ENCODE measurements at places on chromosomes 12 and 14. TPM values are rescaled to one million over a fixed set of nuclear protein-coding genes. Genes with fewer than 3 reads are reported as not detected.

The TCTN1 gene
- 7.6 TPM for total RNA-seq

The PLEKHD1 gene
- total RNA-seq, result 0.05 TPM

The SDSL gene
- not detected for total RNA-seq

The PTPN6 gene
- total RNA-seq, result 321 TPM

The SLC41A2 gene
- total RNA-seq, result 7.6 TPM

The CDKN3 gene
- total RNA-seq, result 99.2 TPM

The METAP2 gene
- 108 TPM for total RNA-seq

The STK38L gene
- total RNA-seq, result 25.2 TPM

The NAA30 gene
- total RNA-seq, result 14.4 TPM

The KRT85 gene
- total RNA-seq, result not detected

The SLC5A8 gene
- not detected for total RNA-seq

The LMNTD1 gene
- not detected for total RNA-seq

The TAS2R7 gene
- total RNA-seq, result not detected

The ALDH1L2 gene
- 4.8 TPM for total RNA-seq

The RASSF9 gene
- total RNA-seq, result not detected

The LRP10 gene
- 64.3 TPM for total RNA-seq
